ENCODE measurements at places on chromosomes 2 and 18.

DNA sequence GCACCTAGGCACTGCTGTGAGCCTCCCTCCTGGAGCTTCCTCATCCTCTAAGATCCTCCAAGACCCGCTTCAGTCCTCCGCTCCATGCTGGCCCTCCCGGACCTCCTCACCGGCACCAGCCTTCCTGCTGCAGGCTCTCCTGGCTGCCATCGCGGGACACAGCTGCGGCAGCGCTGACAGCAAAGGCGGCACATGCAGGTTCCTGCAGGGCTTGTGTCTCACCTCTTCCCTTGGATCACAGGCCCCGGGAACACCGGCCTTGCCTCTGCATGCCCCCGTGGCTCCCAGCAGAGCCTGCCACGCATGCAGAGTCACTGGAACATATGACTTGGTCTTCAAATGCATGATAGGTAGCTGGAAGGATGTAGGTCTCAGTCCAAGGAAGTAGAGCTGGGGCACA lies 67.2 kb downstream of the PTGR3 start:
- no peak for DNase-seq

DNA sequence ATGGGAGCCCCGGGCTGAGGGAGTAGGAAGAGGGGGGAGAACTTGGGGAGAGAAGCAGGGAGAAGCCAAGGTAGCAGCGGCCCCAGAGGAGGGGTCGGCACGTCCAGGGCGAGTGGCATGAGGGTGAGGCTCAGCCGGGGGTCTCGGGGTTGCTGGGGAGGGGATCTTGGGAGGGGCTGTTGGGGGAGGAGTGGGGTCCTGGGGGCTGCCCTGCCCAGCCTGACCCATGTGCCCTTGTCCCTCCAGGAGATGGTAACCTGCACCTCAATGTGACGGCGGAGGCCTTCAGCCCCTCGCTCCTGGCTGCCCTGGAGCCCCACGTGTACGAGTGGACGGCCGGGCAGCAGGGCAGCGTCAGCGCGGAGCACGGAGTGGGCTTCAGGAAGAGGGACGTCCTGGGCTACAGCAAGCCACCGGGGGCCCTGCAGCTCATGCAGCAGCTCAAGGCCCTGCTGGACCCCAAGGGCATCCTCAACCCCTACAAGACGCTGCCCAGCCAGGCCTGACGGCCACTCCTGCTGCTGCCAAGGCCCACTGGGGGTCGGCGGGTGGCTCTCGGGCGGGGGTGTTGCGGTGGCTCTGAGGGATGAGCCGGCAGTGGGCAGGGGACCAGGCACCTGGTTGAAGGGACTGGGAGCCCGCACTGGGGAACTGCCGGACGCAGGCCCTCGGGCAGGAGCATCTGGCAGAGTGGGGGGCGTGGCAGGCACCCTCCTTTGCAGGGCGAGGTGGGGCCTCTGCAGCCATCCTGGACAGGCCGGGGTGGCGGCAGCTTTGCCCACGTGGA lies 9.0 kb upstream of the GAL3ST2 start:
- DNase-seq = no peak

DNA sequence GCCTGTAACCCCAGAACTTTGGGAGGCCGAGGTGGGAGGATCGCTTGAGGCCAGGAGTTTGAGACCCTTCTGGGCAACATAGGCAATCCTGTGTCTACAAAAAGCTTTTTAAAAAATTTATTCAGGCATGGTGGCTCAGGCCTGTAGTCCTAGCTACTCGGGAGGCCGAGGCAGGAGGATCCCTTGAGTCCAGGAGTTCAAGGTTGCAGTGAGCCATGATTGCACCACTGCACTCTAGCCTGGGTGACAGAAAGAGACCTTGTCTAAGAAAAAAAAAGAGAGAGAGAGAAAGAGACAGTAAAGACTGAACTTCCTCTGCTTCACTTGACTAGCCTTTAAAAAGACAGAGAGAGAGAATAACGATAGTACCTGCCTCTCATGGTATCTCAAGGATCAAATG lies 62.4 kb downstream of the INPP5D start:
- no peak for DNase-seq

- DNase-seq = no peak
Measured at GRCh38 chr18:2337552-2338141, 233.7 kb downstream of the METTL4 start.

DNA sequence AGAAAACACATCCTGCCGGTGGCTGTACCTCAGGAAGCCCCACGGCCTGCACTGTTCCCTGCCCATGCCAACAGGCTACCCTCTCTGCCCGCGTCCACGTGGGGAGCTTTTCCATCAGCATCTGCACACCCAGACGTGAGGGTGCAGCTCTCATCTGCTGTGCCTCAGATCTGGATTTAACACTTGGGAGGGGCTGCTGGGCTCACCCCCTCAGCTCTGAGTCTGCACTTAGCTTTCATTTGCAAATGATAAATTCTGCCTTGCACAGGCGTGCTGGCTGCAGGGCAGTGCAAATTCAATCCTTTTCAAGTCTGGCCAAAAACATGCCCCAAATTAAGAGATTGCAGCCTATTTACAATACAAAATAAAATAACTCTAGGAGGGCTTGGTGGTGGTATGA lies 245.7 kb downstream of the TWIST2 start:
- DNase-seq = no peak
